ENCODE measurements at places on chromosomes 4 and X.

GRCh38 chrX:139484591-139484990 lies 45.9 kb upstream of the F9 start:
- no peak for DNase-seq

DNA sequence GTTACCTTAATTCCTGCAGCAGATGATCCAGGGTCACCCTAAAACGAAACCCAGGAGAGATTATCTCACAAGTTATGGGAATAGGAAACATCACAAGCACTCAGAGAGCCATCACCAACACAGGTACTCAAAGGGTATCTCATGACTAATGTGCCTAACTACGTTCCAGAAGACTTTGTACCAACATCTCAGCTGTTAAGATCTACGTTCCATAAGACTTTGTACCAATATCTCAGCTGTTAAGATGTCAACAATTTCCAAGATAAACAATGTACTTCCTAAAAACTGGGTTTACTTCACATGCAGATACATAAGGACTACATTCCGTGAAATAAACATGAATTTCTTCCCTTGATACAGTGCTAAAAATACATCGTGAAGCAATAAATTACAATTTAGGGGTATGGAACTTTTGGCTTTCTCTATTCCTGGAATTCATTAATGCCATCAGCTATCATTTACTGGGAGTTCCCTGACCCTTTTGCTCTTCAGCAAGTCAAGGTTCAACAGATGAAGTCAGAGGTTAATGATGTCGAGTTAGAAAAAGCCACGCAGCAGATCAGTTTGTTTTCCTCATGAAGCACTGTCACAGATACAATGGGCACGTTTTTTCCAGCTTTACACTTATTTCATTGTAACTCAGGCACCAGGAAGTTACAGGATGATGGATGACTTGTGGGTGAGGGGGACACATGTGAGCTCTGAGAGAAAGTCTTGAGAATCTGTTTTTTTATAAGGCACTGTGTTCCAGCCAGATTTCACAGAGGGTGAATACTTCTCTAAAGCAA lies 127.0 kb upstream of the ETNPPL start:
- no peak for DNase-seq

- DNase-seq: no peak
These were observed 15.2 kb upstream of the ARHGAP24 start for GRCh38 chr4:85459736-85460135.

DNA sequence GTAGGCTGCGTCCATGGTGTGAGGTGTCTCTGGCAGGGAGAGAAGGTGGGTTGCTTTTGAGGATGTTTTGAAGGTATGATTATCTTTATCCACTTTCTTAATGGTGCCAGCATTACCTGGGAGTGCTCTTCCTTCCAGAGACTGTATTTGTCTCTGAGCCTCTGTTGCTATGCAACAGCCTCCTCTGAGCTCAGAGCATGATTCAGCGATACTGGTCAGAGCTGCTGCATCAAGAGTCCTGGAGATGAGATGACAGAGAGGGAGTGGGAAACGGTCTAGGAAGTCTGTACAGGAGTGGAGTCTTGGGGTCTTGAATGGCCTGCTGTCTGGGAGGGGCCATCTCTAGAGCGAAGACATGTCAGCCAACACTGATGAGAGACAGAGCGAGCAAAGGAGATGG lies 104.4 kb upstream of the RAB40AL start:
- DNase-seq: no peak

DNA sequence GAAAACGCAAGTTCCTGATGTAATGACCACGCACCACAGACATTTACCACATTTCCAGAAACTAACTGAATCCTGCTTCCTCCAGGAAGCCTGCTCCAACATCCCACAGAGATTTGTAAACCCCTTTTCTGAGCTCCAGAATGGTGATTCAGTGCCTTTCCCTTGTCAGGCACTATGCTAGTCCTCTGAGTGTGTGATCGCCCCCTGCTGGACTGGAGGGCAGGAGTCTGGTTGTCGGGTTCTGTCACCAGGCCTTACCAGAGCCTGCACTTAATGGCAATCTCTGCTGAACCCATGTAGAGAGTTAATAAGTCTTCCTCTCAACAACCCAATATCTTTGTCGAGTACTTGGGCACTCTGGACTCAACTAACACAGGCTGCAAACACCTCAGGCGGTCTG lies 14.5 kb upstream of the KDM5C start:
- no peak for DNase-seq

GRCh38 chr4:152677117-152677516 lies 2.7 kb downstream of the TMEM154 start:
- DNase-seq: no peak

GRCh38 chr4:114087596-114088230 lies 108.3 kb upstream of the ARSJ start:
- no peak for DNase-seq

DNA sequence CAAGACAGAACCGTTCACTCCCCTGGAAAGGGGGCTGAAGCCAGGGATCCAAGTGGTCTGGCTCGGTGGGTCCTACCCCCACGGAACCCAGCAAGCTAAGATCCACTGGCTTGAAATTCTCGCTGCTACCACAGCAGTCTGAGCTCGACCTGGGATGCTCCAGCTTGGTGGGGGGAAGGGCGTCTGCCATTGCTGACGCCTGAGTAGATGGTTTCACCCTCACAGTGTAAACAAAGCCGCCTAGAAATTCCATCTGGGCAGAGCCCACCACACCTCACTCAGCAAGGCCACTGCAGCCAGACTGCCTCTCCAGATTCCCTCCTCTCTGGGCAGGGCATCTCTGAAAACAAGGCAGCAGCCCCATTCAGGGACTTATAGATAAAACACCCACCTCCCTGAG lies 13.4 kb upstream of the PBDC1 start:
- no peak for DNase-seq

DNA sequence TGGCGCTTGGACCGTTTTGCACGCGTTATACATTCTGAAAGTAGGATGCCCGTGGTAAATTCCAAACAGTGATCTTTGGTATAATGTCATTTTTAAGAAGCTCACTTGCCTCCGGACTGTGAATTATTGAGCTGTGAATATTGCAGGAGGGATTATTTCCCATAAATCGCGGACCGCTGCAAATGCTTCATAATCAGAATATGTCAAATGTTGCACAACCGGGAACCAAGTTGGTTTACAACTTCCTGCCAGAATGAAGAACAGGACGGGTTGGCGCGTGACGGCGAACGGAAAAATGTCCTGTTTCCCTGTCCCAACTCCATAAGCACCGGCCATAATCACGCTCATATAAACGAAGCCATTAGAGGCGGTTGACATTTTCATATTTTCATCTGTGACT lies 67.6 kb downstream of the SHOX start:
- DNase-seq: no peak

DNA sequence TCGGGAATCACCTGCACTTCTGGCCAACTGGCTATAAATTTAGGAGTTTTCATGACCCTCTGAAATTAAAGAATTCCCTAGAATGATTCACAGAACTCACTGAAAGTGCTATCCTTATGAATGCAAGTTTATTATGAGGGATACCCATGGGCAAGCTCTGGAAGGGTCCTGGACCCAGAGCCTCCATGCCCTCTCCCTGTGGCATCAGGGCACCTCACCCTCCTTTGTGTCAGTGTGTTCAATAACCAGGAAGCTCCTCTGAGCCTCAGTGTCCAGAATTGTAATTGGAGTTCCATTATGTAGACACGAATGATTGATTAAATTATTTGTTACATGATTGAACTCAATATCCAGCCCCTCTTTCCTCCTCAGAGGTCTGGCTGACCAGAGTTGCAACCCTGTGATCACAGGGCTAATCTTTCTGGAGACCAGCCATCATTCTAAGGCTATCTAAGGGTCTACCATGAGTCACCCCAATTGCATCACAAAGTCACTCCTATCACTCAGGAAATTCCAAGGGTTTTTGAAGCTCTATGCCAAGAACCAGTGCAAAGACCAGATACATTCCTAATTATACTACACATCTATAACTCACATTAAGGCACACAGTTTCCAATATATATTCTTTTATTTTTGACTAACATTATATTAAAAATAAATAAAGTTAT lies 8.9 kb downstream of the ANXA3 start:
- no peak for DNase-seq

DNA sequence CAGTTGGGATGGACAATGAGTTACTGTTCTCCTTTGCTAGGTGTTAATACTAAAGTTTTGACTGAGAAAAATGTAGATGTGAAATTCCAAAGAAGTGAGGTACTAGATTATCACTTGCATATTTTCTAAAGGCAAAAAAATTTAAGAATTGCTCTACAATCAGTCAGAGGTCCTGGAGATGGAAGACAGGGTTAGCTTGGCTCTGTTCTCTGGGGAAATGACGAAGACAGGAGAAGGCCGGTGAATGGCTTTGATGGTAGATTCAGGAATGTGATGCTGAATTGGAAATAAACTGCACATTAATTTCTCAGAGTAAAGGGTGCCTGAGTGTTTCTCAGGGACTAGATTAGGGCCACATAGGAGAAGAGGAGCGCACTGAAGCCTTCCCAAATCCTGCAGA lies 214.0 kb upstream of the LEF1 start:
- DNase-seq: no peak

DNA sequence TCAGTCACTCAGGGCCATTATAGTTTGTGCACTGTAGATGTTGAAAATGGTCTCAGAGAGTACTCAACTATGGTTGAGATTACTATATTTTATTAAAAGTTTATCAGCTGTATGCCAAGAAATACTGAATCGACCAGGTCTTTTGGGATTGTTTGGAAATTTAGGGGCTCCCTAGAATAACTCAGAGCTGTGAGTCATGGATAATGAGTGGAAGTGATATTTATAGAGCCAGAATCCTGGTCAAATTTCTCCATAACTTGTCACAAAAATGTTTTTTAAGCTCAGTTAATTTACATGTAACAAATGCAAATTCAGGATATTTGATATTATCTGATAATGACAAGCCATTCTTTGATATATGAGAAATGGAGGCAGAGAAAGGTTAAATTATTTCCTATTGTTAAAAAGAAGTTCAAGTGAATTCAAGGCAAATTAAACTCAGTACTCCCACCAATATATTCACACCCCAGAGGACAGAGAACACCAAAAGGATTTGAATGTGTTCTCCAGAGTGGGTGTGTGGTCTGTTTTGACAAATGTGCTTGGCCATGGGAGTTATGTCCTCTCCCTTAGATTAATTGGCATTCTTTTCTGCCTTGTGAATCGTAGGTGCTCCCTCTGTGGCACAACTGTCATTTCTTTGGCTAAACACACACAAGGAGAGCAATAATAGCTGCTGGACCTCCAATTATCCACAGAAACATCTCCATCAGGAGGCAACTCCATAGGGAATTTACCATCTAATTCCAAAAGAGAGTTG lies 37.7 kb downstream of the ARHGAP24 start:
- DNase-seq: no peak

DNA sequence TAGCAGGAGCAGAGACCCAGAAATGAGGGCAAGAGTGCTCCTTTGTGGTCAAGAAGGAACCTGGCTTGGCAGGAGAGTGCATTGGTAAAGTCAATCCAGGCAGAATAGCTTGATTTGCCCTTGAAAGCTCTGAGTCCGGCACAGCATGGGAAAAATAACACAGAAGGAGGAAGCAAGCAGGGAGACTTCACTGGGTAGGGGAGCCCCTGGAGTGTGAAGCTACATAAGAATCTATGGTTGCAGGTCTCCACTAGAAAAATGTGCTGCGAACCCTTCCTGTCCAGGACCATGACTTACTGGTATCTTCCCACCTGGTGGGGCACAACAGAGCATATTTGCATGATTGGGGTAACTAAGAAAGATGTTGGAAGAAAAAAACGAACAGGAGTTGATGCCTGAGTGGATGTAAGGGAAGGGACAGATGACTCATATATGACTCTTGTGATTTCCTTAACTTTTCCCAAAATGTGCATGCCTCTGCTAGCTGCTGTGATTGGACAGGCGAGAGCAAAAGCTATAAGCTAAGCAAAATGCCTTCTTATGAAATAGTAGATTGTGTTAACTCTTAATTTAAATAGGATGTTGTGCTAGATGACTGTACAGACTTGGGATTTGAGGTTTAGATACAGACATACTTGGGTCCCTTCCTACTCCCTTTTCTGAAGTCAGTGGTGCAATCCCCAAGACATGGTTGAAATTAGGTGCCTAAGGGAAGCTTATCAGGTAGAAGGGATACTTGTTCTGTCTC lies 3.3 kb downstream of the IL13RA1 start:
- no peak for DNase-seq

- DNase-seq: no peak
These were observed 469.5 kb upstream of the FAT1 start for GRCh38 chr4:187193141-187193540.

DNA sequence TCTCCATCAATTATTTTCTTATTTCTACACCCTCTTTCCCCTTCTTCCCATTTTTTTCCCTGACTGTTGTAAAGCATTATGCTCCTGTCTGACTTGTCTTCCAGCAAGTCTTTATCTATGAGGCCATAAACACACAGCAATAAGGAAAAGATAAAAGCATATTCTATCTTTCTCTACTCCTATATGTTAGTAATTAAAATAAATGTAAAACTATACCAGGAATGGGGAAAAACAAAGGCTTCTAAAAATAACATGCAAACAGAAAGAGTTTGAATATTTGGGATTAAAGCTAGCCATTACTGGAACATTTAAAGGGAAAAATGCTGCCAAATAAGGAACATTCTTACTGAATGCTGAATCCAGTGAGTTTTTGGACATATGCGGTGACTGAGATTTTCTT lies 471.7 kb upstream of the HS3ST1 start:
- DNase-seq: no peak

DNA sequence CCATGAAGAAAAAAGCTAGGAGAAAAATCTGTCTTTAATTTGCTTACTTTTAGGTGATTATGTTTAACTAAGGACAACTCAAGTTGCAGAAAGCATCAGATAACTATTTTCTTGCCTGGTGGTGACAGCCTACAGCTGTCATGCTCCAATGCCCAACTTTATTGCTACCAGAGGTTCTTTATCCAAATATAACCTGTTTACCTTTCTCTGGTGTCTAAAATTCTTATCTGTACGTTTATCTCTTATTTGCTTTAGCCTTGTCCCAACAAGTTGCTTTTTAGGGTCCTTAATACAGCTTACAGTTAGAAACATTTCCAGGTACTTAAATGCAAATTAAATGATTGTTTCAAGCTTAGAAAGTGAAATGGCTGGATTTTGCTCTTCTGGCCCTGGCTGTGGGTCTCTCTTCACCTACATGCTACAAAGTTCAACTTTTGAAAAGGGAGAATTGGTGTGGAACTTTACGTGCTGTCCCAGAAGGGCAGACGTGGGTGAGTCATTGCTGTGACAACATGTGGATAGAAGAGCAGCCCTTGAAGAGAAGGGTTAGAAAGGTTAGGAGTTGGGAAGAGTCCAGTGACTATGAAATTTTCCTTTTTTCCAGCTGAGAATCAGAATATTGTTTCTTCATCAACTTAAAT lies 60.7 kb downstream of the HPGD start:
- no peak for DNase-seq

DNA sequence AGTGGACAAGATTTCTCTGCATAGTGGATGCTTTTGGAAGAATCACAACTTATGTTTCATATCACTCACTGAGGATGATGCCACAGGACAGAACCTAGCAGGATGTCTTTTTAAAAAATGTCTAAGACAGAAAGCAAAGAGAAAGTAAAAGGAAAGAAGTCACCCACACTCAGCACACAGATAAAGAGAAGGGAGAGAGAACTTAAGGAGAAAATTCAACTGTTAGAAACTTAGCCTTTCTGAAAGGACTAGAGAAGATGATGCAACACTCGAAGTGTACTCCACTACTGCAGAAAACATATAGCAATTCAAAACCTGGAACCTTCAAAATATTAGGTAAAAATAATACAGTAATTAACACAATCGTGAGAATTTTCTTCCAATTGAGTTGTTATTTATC lies 52.8 kb upstream of the STK26 start:
- no peak for DNase-seq
